ENCODE measurements at places on chromosomes 16 and 17.

DNA sequence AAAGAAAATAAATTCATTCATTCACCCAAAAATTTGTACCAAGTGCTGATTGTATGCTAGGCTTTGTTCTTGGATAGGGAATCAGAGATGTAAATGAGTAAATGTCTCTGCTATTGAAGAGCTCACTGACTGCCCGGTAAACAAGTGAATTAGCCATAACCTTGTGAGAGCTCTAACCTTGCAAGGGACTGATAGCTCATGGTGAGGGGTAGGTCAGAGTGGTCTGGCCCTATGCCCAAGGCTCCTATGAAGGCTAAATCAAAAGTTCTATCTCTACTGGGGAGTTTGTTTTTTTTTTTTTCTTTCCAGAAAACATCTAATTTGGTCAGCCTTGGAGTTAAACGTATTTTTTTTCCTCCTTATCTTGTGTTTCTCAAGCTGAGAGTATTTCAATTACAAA, 172.8 kb upstream of the CDH11 start:
- no peak for DNase-seq

- no peak for DNase-seq
These were observed 192.6 kb downstream of the PARN start for GRCh38 chr16:14437426-14437825.

- no peak for DNase-seq
These were observed 3.7 kb downstream of the TMEM101 start for GRCh38 chr17:44010966-44011647.

DNA sequence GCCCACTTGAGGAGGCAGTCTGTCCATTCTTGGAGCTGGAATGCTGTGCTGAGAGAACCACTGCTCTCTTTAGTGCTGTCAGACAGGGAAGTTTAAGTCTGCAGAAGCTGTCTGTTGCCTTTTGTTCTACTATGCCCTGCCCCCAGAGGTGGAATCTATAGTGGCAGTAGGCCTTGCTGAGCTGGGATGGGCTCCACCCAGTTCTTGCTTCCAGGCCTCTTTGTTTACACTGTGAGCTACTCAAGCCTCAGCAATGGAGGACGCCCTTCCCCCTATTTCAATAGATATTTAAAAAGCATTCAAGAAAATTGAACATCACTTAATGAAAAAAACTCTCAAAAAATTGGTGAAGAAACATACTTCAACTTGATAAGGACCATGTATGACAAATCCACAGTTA, 313.5 kb downstream of the PHKB start:
- DNase-seq = no peak

- DNase-seq = no peak
These were observed 20.7 kb upstream of the CMTM4 start for GRCh38 chr16:66717112-66717675.

- no peak for DNase-seq
These were observed 20.2 kb downstream of the MEIOB start for GRCh38 chr16:1851793-1852192.

GRCh38 chr17:77425791-77426641, 285.2 kb downstream of the SEC14L1 start:
- no peak for DNase-seq

DNA sequence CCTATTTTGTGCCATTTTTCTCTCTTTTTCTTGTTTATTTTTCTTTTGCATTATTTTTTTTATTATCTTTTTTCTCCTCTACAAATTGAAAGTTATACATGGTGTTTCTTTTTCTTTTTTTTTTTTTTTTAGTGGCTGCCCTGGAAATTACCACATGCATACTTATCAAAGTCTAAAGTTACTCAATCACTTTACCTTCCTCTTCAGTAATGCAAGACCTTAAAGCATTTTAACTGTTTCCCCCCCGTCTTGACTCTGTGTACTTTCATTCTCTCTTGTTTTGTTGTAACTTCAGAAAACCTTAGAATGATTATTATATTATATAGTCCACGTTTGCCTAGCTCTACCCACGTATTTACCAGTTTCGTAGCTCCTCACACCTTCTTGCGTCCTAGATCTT, 33.3 kb upstream of the SMPD3 start:
- no peak for DNase-seq

GRCh38 chr16:69717066-69717465, 9.3 kb downstream of the NQO1 start:
- DNase-seq = no peak

DNA sequence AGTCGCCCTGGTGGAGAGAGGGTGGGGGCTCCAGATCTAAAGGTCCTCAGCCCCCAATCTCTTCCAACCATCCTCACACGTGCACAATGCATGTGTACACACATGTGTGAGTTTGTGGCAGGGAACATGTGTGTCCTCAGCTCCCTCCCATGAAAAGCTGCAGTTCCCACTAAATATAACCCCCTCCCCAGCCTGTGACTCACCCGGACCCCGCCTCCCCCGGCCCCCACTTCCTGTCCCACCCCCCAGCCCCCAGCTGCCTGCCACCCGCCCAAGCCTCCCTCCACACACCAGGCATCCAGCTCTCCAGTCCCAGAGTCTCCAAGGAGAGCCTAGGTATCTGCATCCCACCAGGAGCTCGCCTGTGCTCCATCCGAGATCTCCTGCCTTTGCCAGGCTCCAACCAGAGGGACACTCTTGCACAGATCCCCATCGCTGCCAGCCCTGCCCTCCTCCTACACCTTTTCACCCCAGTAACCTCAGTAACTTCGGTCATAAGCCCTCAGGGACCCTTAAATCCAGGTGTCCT, 3.9 kb downstream of the DLG4 start:
- DNase-seq = no peak

DNA sequence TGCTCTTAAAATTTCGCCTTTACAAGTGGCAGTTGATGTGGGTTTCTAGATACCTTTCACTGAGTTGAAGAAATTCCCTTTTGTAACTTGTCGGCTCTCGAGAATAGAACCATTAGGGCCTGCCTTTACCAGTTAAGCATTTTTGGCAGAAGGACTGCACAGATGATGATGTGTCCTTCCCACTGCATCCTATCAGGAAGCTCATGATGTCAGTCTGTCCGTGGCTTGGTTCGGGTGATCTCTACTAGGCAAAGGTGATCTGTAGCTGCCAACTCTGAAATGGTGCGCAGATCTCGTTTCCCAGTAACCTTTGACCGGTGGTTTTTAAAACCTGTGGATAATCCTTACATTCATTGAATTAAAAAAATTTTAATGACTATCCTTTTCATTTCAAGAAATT, 49.7 kb downstream of the ZNRF1 start:
- DNase-seq = no peak

DNA sequence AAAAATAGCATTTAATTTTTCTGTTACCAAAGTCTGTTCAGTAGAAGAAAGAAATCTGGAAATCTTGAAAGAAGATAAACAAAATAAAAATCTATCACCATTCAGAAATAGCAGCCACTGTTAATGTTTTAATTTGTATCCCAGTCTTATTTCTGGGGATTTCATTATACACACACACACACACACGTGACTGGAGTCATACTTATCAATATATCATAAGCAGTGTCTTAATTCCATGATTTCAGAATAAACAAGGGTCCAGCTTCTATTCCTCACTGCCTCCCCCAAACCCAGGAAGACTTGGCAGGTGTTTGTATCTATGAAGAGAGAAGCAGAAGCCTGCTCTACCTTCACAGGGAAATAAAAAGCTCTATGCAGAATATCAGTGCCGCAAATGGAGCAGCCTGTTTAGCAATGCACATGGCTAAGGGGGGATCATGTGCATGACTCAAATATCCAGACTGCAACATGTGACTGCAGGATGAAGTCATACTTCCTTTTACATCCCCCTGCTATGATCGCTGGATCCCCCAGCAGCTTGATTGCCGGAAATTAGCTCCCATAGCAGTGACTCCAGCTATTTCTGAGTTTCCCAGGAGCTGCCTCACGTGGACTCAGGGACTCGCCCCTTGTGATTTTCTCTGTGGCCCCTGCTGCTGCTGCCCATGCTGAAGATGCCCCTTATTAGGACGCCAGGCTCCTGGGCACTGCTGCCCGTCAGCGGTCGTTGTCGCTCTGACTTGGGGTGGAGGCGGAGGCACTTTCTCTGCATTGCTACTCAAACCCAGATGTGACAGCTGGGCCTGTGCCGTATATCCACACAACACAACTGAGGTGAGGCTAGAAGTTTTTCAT, 341.0 kb downstream of the CPPED1 start:
- DNase-seq = no peak

DNA sequence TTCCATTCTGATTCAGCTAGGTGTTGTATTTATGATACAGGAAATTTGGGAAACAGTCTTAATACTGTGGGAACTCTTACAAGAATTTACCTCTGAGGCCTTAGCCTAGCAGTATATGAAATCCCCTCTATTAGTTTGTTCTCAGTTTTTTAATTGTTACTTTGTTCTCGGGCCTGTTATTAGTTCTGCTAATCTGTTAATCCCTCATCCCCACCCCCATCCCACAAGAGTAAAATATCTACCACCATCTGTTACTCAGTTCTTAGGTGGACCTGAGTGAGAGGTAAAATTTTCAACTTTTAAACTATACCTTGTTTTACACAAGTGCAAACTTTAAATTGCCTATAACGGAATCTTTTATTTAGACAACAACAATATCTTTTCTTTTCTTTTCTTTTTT, 47.0 kb downstream of the RHOT1 start:
- DNase-seq = no peak

DNA sequence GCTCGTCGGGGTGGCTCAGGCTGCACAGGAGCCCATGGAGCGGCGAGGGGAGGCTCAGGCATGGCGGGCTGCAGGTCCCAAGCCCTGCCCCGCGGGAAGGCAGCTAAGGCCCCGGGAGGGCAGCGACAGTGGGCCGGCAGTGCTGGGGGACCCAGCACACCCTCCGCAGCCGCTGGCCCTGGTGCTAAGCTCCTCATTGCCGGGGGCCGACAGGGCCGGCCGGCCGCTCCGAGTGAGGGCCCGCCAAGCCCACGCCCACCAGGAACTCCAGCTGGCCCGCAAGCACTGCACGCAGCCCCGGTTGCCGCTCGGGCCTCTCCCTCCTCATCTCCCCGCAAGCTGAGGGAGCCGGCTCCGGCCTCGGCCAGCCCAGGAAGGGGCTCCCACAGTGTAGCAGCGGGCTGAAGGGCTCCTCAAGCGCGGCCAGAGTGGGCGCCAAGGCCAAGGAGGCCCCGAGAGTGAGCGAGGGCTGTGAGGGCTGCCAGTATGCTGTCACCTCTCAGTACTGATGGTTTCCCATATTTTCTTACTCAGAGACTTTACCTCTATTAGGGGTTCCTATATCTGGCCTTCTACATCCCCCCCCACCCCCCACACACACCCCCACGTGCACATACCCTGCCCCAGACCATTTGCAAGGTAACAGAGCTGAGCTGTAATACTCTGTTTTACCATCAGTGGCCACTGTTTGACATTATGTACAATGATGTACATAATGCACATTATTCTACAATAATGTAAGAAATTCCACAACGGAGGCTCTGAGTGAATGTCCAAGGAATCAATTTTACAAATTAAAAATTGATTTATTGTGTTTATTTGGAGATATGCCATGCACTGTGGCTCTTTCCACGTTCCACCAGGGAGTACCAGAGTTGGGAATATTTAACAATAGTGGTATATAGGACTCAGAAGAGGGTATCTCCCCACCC, 3.7 kb upstream of the VAT1L start:
- no peak for DNase-seq

DNA sequence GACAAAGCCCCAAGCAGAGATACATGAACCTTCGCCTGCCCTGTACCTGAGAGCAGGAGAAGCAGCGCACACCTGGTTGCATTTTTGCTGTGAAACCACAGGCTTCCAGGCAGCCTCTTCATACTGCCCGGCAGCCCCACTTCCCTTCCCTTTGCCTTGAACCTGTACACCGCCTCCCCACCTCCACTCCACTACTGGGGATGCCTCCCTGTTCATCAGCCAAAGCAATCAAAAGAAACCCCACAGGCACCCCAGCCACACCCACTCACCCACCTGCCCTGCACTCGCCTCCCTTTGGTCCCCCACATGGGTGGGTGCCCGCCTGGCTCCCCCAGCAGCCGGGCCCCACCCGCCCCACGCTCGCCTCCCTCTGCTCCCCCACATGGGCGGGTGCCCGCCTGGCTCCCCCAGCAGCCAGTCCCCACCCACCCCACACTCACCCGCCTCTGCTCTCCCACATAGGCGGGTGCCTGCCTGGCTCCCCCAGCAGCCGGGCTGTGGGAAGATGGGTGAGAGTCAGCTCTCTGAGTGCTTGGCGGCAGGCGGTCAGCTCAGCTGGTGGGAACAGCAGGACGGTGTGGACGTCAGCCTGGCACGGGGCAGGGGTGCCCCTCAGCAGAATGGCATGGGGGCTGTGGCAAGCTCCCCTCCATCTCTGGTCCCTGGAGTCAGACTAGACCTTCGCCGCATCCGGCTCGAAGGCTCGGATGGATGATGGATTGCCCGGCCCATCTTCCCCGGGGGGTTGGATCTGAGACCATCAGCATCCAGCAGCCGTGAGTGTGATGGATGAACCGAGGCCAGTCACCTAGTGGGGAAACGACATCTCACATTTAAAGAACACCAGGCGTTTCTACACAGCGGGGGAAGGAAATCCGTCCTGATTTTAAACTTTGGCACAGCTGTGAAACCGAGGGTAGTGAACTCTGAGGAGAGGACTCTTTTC, 135.6 kb downstream of the BANP start:
- no peak for DNase-seq

DNA sequence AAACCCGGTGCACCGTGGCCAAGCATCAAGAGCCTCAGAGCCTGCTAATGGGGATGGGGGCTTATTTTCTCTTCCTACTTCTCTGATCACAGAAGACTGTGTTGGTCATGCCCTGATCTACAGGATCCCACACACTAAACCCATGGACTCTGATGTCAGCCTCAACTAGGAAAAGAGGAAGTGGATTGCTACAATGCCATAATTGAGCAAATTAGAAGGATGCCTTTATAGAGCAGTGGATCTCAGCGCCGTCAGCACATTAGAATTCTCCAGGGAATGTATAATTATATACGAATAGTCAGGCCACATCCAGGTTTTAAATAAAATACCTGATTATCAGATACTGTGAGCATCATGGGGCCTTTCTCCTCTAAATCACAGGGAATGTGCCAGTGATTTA, 64.8 kb downstream of the VAT1L start:
- DNase-seq = no peak

- DNase-seq = no peak
These were observed 2.1 kb downstream of the FAM171A2 start for GRCh38 chr17:44361292-44362260.

DNA sequence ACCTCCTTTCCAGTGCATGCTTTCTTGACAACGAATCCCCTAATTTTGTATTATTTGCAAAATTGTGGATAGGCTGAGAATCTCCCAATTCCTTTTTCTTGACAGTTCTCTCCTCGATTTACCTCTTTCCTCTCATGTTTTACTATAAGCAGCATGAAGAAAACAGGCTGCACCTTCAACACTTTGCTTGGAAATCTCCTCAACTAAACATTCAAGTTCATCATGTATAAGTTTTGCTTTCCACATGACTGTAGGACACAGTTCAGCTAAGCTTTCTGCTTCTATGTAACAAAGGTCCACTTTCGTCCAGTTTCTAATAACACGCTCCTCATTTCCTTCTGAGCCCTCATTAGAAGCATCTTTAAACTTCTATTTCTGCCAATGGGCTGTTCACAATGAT, 199.0 kb upstream of the NLRP1 start:
- no peak for DNase-seq

- no peak for DNase-seq
These were observed 17.9 kb downstream of the ARL2BP start for GRCh38 chr16:57262841-57263540.

GRCh38 chr17:7043497-7044198, at the start of gene SLC16A11:
SLC16A11 (minus strand) TSS chr17:7044092; CDS start chr17:7043513, 579 bp downstream.
- DNase-seq = no peak

Measured in stimulated activated CD8-positive, alpha-beta memory T cell treated with anti-CD3 and anti-CD28 coated beads, Interleukin-12 subunit alpha, Interleukin-12 subunit beta, amount 100 ng/mL, for 1 hour (primary cell).